ENCODE measurements at places on chromosomes 11 and 22.

DNA sequence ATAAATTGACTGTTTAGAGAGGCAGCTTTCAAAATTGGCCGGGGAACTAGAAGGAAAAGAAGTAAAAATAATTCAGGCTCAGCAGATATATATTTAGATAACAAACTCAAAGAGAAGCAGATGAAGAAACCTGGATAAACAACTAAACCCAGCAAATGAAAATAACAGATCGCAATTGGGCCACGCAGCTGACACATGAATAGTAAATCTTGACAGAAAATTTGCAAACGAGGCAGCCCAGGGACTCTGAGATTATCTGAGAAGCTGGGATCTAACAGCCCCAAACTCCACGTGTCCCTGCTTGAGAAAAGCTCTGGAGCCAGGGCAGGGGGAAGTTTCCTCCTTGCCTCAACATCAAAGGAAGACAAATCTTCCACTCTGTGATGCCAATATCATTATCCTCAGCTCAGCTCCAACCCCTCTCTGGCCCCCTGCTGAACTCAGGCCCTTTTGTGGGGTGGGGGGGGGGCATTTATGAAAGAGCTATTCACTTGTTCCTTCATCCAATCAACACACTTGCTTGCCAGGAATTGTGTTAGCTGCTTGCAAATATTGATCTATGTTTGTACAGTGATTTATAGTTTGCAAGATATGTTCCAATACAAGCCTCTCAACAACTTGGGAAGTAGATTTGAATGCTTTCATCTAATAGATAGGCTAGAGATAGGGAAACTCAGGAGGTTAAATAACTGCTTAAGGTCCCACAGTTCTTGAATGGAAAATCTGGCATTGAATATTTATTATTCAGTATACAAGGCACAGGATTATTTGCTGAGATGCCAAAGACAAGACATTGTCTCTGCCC lies 72.5 kb upstream of the C11orf87 start:
- DNase-seq: no peak

DNA sequence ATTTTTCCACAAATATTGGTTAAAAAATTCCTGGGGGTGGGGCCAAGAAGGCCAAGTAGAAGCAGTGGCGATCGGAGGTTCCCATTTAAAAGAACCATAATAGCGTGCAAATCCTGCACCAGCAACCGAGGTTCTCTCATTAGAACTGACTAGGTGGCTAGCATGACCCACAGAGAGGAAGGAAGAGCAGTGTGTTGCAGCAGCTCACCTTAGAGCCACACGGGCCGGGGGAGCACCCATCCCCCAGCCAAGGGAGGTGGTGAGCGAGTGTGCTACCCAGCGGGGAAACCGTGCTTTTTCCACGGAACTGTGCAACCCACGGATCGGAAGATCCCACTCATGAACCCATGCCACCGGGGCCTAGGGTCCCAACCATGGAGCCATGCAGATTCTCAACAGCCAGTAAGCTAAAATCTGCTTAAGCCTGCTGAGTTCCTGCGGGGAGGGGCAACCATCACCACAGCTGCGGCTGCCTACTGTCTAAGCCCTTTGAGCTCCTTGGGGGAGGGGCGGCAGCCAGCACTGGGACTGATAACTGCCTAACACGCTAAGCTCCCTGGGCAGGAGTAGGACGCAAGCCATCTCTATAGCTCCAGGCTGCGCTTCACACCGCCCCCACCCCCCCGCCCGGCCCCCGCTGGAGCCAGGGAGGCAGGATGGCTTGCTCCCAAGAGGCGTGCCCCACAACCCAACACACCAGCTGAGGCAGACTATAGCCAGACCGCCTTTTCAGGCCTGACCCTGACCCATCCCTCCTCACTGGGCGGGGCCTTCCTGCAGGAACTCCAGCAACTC lies 21.0 kb upstream of the HTATIP2 start:
- DNase-seq: no peak

DNA sequence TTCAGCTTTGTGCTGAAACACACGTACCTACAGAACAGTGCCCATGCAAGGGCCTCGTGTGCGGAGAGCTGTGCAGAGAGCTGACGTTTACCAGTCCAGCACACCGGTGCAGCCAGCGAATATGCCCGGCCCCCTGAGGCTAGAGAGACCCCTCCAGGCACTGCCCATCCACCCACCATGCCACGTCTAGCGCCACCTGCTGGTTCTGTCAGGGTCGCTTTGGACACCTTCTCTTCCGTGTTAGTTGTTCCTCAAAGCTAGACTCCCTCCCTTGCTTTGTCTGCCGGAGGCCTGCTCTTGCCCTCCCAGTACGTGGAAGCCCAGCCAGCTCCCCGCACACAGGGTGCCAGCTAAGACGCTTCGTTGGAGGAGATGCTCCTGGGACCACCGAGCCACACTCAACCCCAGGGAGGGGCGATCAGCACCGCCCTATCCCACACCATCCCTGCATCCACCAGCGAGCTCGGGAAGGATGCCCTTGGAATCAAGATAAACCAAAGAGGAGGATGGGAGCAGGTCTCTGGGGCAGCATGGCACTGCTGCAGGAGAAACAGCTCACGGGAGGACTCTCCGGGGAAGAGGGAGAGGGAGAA lies 43.4 kb downstream of the CPT1A start:
- DNase-seq: peak; percentile 14

GRCh38 chr11:59501931-59502330 lies 1.4 kb upstream of the OR4D11 start:
- DNase-seq: peak; percentile 6

GRCh38 chr11:125327518-125328224 lies 163.1 kb downstream of the PKNOX2 start:
- no peak for DNase-seq

Measured in activated CD4-positive, alpha-beta T cell treated with anti-CD3 and anti-CD28 coated beads, Interleukin-2, Interleukin-4, amounts not matched to agents 100 ng/mL and 50 ng/mL, durations not matched to agents 16 hours and 8 hours (primary cell).